ENCODE measurements at places on chromosomes 13 and 19.

GRCh38 chr13:77430377-77430951, 103.6 kb upstream of the MYCBP2 start:
- DNase-seq = no peak

GRCh38 chr13:97223711-97224541, 1.8 kb downstream of the MBNL2 start:
- DNase-seq = peak; percentile 95

DNA sequence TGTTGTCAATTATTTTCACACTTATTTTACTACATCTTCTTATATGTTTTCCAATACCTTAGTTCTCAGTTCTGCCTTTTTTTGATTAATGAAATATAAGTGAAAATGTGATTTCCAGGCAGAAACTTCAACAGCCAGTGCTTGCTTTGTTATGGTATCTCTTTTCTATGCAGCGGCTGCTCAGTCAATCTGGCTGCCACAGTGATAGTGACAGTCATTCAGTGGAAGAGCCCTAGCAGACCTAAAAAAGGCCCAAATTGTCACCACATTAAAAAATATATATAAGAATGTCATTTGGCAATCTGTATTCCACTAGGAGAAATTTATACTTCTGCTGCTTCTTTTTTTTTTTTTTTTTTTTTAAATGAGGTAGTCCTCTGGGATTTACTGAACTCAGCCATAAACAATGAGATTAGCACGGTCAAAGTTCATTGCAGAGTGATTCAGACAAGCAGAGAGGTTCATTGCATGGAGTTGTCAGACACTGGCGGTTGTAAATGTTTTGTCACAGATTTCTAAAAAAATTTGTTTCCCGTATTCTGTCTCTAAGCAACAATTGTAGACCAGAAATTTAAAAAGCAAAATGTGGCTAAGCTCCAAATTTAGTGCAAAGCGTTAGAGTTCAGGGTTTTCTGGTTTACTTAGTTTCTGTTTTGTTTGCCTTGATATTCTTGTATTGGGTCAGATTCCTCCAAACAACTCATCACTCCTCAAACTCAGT, 94.7 kb upstream of the PRR20A start:
- no peak for DNase-seq

DNA sequence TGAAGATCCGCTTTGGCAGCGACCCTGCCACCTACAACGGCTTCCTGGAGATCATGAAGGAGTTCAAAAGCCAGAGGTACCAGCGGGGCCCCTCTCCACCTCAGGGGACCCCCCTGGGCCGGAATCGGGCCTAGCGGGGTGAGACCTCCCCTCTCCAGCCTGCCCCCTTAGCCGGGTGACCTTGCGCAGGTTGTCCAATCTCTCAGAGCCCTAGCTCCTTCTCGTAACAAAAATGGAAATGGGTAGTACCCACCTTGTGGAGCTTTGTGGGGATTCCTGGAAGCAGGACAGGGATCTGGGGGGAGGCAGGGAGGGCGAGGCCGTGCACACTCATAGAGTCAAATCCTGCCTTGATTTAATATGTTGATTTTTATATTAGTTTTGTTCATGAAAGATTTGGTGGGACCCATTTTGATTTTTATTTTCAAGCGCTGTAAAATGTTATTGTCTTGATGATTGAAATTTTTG, 658 bp downstream of the SIN3B start:
- DNase-seq = no peak

- DNase-seq = no peak
These were observed 197.2 kb downstream of the RAP2A start for GRCh38 chr13:97631158-97631557.

DNA sequence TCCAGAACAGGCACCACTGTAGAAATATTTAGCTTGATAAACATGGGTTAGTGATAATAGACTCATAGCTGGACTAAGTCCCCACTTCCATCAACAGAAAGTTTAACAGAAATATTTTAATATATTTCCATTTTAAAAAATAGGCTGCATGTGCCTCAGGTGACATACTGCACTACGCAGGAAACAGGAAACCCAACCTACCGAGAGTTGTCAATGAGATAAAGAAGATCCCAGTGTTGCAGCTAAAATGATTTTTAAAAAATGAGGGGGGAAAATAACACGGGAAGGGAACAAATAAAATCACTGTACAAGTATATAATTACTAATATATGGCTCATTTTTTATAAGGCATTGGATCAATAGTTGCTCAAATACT, 154.8 kb downstream of the TBC1D4 start:
- DNase-seq = no peak

GRCh38 chr19:38352611-38353010, 17.0 kb downstream of the CATSPERG start:
- no peak for DNase-seq

DNA sequence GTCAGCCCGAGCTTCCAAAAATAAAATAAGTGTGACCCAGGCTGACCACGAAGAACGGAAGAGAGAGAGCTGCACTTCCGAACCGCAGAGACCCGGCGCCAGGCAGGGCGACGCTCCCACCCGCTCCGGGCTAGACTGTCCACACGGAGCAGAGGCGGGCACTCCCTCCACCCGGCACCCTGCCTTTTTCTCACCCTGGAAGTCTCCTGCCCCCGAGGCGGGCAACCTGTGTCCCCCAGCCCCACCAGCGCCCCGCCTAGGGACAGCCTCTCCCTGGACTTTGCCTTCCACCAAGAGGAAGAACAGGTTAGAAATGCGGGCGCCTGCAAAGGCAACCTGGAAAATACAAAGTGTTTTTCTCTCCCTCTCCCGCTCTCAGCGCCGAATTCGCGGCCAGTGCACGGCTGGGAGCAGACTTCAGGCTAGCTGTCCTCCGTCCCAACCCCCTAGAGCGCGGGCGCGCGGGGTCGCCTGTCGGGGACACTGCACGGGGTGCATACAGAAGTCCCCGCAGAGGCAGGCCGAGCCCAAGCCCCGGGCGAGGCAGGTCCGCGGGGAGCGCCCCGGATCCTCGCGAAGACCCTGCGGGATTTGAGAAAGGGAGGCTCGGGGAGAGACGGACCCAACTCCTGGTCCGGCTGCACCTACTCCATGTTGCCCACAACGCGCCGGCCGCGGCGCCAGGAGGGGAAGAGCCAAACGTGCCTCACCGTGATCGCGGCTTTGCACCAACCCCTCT, 845 bp downstream of the SPRY2 start:
- peak; percentile 37 for DNase-seq

DNA sequence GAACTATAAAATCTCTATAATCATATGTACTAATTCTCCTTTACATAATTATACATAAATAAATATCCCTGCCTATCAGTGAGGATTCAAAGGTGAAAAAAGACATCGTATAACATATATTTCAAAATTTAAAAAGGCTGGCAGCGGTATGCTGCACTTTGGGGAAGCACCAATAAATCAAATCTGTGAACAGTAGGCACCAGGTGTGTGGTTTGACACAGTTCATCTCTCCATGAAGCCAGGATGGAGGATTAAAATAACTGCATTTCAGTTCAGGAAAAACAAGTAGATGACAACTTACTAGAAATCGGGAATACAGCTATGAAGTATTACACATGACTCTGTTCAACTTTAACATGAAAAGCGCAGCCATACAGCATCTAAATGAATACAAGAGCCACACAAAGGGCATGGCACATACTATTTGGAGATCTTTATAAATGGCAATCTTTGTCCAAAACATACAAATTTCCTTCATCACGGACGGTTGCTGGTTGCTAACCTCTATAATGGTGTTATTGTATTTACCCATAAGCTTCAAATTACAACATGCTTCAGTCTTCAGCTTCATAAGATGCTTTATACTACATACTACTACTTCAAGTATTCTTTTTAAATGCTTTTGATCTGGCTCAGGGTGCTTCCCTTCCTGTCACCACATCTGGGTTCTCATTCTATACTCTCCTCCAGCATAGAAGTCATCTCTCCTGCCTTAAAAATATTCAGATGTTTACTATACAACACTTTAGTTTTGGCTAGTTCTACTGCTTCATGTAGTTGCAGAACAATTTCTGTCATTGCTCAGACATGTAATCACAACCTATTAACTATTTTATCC, 128.7 kb downstream of the KLF12 start:
- DNase-seq = no peak

- no peak for DNase-seq
These were observed 9.5 kb upstream of the RFX1 start for GRCh38 chr19:14015524-14016035.

DNA sequence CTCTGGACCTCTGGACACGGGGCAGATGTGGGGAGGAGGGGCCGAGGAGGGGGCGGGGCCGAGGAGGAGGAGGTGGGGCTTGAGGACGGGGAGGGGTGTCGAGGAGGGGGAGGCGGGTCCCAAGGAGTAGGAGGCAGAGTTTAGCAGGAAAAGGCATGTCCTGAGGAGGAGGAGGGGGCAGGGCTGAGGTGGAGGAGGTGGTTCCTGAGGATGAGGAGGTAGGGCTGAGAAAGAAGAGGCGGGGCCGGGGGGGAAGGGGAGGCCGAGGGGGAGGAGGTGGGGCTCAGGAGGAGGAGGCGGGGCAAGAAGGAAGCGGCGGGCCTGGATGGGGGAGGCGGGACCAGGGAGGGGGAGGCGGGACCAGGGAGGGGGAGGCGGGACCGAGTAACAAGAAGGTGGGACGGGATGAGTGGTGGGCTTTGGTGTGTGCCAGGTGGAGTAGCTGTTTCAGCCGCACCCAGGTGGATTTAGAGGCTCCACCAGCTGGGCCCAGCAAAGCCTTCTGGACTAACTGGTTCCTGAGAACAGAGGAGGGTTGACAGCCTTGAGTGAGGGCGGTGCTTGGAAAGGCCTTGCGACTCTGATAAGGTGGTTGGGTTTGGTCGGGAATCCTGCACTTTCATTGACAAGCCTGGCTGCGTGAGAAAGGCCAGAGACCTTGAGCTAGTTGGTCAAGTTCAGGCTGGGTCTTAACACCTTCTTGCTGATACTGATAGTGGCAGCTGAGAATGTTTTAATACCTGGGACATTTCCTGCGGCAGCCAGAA, 7.7 kb downstream of the TECR start:
- DNase-seq = peak; percentile 94

DNA sequence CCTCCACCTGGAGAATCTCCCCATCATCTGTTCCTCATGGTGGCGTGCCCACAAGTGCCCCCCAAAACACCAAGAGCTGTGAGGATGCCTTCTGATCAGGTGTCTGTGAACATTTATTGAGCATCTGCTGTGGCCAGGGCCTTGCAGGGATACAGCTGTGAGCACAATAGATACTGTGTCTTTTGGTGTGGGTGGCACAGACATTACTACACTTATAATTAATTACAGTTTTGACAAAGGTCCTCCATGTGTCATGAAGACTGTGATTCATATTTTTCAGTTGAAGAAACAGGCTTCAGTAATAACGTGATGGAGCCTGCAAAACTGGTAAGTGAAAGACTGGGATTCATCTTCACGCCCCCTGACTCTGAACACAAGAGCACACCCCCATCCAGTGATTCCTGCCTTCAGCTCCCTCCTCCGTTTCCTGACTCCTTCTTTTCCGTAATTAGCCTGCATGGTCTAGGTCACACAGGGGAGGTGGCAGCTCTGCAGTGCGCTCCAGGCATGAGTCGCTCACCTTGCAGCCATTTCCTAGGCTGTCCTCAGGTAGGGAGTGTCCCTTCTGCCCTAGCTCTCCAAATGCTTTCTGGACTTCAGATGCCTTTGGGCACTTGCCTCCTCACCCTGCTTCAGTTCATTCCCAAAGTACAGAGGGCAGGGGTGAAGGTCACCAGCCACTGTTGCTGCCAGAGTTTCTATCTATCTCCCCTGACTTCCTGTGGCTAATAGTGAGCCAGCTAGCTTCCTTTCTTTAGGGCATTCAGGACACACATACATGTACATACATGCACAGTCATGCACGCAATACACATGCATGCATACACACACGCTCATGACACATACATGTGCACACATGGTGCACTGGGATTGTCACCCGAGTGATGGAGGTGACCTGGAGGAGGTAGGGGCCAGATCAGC, 66.5 kb downstream of the SIAH3 start:
- no peak for DNase-seq

GRCh38 chr13:32047793-32048192, 16.2 kb downstream of the FRY start:
- no peak for DNase-seq

DNA sequence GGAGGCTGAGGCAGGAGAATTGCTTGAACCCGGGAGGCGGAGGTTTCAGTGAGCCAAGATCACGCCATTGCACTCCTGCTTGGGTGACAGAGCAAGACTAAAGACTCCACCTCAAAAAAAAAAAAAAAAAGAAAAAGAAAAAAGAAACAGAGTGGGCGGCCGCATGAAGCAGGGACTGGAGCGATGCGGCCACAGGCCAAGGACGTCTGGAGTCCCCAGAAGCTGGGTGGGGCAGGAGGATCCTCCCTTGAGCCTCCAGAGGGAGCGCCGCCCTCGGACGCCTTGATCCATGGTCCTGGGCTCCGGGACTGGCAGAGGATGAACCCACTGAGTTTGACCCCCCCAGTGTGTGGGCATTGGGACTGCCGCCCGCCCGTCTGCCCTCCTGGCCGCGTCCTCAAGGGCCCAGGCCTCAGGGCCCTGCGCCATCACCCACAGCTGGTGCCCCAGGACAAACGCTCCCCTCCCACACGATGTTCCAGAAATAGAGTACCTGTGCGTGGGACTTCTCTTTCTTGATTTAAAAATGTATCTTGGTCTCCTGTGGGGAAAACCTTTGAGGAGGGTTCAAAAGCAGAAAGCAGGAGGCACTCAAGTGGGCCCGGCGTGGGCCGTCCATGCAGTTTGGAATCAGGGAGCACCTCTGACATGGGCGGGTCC, 15.5 kb downstream of the BTBD2 start:
- DNase-seq = no peak

DNA sequence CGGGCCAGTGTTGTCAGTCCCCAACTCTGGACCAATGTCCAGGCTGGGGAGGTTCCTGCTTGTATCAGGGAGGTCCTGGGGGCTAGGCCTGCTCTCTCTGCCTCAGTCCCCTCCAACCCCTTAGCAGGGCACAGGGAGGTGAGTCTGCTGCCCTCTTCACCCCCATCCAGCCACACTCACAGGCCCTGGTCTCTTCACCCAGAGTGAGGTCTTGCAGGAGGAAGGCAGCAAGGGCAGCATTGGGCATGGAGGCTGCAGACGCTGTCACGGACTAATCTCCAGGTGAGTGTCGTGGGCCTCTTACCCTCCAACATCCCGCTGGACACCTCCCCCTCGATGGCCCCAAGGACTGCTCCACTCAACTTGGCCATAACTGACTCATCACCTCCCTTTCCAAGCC, 11.9 kb upstream of the SIGLEC11 start:
- no peak for DNase-seq

- DNase-seq = no peak
These were observed 118.1 kb upstream of the SOX1 start for GRCh38 chr13:111948811-111949210.

DNA sequence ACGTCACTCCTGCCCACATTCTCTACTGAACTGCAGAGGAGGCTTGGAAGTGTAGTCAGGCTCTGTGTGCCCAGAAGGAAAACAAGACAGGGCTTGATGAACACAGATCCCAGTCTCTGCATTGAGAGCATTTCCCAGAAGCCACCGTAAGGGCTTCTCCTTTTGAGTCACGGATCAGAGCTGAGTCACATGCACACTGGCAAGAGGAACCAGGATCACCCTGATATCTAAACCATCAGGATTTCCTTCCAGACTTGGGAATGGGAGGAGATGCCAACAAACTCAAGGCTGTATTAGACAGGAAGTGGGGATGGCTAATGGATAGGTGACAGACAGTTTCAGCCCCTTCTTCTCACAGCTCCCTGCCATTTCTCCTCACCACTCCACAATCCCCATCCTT, 17.7 kb upstream of the FBXO17 start:
- DNase-seq = peak; percentile 80

- no peak for DNase-seq
These were observed 86.9 kb downstream of the DOCK9 start for GRCh38 chr13:98890925-98891324.

- DNase-seq = peak; percentile 71
These were observed 20.2 kb downstream of the BBC3 start for GRCh38 chr19:47210689-47211316.

Measured in amniotic epithelial cell (primary cell).